ENCODE measurements at places on chromosomes 3 and 15. TPM values are rescaled to one million over a fixed set of nuclear protein-coding genes. Genes with fewer than 3 reads are reported as not detected.

GOLGA6B gene
- total RNA-seq = not detected

GRCh38 chr15:25176616-25176923 lies 221.8 kb downstream of the SNRPN start:
- DNase-seq = no peak

- no peak for DNase-seq
Observed at GRCh38 chr15:39583596-39584265, 2.9 kb downstream of the THBS1 start.

DNA sequence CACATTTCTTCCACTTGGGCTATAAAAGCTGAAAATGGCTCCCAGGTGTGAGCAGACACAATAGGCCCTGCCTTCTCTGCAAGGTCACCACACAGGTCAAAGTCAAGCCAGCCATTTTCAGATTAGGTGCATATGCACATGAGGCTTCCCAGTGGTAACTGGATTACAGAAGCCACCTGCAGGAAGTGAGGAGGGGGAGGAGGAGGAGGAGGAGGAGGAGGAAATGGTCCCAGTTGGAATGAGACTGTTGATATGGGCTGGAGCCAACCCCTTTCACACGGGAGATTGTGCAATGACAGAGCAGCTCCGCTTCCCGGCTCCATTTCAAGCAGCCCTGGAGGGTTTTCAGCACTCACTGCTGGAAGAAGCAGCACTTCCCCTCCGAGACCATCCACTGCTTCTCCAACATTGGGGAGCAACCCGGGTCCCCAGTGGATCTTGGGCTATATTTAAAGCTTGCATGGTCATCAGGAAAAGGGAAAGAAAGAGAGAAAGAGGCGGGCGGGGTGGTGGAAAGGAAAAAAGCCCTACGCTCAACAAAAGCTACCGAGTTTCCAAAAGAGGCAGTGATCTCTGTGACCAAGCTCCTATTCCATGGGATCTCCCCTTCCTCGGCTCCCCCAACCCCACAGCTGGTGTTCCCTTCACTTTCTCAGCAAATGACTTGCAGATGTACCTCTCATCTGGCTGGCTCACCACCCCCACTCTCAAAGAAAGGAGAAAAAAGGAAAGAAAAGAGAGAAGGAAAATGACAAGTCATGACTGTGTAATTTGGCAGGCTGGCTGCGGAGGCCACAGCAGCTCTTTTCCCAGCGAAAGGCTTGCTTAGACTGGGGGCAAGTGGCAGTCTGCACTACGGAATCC lies 58.3 kb downstream of the LRIG1 start:
- no peak for DNase-seq

TAGLN3 gene
- not detected for total RNA-seq

DNA sequence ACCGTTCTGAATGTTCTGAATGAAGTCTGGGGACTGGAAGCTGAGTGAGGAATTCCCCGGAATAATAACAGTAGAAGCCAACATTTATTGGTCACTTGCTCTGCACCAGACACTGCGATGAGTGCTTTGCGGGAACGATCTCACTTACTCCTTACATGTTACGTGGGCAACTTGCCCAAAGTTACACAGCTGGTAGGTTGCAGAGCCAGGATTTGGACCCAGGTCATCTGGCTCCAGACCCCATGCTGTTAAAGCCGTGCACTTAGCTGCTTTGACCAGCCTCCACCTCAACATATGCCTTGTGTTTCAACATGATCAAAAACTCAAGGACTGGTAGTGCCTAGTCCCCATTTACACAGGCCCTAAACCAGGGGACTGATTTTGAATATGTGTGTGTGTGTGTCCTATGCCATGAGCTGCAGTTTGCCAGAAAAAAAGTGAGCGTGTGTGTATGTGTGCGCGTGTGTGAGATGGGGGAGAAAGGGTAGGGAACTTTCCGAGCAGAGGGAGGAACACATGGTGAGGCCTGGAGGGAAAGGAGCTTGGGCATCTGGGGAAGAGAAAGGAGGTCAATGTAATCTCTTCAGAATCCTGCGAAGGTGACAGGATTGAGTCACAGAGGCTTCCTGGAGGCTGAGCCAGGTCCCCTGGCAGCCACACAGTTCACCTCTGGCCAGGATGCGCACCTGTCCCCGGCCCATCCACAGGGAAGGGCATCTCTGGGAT lies 28.9 kb downstream of the LINGO1 start:
- no peak for DNase-seq
